ENCODE measurements at places on chromosomes 5 and 9.

DNA sequence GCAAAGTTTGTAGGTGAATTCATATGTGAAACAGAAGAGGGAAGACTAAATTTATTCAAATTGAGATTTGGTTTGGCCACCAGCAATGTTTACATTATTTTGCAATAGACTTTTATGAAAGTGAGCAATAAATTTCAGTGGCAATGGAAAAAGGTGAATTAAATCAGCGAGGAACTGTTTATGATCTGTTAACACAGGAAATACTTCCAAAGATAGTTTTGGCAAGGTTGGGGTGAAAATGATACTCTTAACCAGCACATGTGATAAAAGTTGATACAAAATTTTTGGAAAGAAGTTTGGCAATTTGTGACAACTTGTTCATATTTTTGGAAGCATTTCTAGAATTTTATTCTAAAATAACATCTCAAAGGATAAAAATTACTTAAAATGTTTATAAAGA lies 119.8 kb downstream of the ARHGEF28 start:
- no peak for DNase-seq

DNA sequence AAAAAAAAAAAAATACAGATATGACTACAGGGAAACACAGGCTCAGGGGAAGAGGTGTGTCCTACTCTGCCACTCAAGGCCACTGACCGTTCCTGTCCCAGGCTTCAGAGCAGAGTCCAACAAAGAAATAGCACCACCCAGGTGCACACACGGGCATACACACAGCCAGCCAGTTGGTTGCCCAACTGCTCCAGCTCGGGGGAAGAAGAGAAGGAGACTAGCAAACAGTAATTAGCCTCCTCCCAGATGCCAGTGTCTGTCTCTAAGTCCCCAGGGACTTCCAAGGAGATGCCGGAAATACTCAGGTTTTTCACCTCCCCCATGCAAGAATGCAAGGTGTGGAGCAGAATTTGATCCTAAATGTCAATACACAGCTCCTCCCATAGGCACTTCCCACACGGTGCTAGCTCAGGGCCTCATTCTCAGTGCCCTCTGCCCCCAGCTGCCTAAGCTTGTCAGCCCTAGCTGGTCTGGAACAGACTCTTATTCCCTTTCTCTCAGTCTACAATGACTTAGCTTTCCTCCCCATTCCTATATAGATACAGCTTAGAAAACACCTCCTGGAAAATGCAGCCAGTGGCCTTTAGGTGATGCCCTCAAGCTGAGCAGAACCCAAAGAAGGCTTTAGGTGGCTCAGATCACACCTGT lies 1.7 kb downstream of the MYORG start:
- DNase-seq, result no peak

GRCh38 chr5:94433397-94434163 lies 184.8 kb downstream of the KIAA0825 start:
- DNase-seq, result no peak

DNA sequence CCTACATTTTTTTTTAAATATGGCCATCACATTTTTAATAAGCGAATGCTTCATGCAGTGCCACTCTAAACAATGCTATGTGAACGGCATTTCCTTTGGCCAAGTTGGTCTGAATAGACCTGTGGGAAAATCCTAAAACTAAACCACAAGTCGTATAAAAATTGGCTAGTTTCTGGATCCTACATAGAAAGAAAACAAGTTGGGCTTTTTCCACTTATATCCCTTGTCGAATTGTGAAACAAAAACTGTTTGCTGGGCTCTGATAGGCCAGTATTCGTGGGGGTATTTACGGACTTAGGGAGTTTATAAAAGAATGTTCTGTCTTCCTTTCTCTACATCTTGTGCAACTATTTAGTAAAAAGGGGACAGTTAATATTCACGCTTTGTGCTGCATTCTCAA lies 153.1 kb upstream of the KLF9 start:
- no peak for DNase-seq

DNA sequence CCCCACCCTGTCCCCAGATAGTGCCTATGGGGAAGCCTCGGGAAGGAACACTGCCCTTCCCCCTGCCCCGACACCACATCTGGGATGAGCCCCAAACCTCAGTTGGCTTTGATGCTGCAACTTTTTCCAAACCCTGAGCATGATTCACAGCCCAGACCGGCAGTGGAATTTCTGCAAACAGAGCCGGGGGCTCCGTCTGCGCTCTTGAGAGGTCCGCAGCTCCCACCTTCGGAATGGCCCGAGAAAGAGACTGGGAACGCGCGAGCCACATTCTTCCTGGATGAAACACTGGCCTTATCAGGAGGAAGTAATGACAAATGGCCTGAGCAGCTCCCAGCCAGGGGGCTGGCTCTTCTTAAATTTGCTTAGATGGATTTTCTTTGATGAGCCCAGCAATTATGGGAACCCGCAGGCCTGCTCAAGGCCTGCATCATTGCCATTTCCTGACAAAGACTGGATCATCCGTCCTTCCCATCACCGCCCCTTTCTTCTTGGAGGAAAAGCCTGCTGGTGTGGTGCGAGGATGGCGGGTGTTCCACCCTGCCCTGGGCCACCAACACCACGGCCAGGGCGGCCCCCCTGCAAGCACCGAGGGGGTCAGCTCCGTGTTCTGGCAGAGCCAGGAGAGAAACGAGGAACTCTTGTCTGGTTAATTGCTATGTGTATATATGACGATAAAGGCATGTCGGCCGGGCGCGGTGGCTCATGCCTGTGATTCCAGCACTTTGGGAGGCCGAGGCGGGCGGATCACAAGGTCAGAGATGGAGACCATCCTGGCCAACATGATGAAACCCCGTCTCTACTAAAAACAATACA lies 38.8 kb upstream of the COL5A1 start:
- DNase-seq, result no peak

DNA sequence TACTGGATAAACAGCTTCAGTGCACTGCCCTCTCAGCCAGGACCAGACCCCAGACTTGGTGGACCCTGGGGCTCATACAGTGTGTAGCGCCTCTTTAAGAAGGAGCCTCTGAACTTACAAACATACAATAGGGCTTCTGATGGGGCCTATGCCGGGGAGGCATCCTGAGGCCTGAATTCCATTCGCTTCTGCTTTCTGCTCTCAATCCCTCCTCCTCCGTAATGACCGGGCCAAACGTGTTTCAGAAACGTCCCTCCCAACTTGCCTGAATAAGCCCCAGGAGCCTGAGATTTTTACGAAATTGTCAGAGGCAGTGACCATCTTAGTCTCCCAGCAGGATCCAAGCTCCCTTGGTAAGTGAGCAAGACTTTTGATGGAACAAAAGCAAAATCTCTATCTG lies 128.1 kb upstream of the BOD1 start:
- DNase-seq, result no peak

Data from activated naive CD4-positive, alpha-beta T cell (primary cell).